ENCODE measurements at places on chromosomes 1 and 21. TPM values are rescaled to one million over a fixed set of nuclear protein-coding genes. Genes with fewer than 3 reads are reported as not detected.

- no peak for DNase-seq
Measured at GRCh38 chr1:160653620-160654016, 6.8 kb upstream of the SLAMF1 start.

GRCh38 chr1:8941906-8942305 is 3.8 kb upstream of the CA6 start:
- no peak for DNase-seq

DNA sequence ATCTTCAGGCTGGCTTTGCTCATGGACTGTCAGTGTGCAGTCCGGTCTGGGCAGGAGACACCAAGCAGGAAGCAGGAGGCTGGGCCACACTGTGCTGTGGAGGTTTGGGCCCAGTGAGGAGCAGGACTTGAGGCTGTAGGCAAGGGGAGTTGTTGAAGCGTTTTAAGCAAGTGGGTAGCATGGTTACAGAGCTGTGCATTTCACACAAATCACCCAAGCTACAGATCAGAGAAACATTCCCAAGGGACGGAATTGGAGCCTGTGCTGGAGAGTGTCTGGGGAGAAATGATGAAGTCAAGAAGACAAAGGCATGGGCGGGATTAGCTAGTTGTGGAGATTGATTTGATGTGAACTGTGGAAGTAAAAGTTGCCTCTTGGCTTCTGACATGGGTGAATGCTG is 60.9 kb downstream of the KIF21B start:
- no peak for DNase-seq

Gene ATP6V0B
- 158 TPM for polyA plus RNA-seq

DNA sequence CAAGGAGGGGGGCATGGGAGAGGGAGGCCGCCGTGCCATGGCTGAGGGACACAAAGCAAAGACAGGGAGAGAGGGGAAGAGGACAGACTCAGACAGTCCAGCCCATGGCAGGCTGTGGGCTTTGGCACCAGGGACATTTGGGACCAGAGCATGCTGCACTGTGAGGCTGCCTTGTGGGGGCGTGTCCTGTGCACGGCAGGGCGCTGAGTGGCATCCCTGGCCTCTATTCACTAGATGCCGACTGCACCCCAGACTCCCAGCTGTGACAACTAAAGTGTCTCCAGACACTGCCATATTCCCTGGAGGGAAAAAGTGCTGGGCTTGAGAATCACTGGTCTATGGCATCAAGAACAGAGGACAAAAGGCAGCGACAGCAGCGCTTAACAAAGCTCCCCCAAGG is 18.6 kb upstream of the PRDM15 start:
- DNase-seq = no peak

- DNase-seq = no peak
Measured at GRCh38 chr1:166272155-166272554, 105.4 kb upstream of the FAM78B start.

DNA sequence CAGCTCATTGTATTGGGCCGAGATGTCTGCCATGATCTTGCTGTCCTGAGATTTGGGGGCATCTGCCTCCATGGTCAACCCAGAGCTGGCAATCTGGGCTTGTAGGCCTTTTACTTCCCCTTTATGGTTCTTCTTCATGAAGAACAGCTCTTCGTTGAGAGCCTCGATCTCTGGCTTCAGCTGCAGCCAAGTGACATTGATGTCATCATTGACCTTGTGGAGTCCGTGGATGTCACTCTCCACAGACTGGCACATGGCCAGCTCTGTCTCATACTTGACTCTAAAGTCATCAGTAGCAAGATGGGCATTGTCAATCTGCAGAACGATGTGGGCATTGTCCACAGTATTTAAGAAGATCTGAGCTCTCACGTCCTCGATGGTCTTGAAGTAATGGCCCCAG is 29.2 kb downstream of the RAP1A start:
- no peak for DNase-seq

Data from left renal pelvis (tissue), 4 donors.